Panc1 (cell line): ENCODE measurements at places on chromosomes 11 and 22.

DNA sequence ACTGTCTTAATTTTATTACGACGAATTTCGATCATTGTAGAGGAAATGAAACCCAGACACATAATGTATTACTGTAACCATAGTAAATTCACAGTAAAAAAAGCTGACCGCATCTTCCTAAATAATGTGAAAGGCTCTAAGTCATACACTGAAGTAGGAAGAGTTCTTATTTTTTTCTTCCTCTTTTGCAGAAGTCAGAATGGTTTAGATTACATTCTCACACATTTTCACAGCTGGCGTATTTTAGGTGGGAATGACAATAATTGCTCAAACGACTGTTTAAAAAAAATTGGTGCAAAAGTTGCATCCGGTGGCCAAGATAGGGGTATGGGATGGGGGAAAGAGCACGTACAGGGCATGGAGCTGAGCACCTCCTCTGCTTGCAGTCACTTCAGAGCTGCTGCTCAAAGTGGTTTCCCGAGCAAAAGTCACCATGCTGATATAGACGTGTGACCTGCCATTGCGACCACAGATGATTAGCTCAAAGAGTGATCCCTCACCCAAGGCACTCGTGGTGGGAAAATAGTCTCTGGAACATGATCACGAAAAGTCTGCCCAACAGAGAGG is 35.3 kb downstream of the MMP13 start:
- no peak for DNase-seq

DNA sequence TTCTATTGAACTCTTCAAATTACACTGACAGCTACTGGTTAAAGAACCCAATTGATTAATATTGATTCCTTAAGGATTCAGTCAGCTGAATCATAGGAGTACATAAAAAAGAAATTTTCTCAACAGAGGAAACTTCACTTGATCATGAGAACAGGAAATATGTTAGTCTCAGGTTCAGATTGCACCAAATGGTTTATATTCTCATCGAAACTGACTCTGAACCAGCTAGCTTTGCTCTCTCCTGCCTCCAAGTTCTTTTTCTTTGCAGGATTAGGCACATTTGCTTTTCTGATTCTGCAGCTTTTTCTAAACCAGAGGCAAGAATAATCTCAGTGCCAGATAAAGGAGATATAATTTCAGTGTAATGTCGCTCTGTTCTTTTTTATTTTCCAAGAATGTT is 33.2 kb upstream of the CTSC start:
- no peak for DNase-seq

DNA sequence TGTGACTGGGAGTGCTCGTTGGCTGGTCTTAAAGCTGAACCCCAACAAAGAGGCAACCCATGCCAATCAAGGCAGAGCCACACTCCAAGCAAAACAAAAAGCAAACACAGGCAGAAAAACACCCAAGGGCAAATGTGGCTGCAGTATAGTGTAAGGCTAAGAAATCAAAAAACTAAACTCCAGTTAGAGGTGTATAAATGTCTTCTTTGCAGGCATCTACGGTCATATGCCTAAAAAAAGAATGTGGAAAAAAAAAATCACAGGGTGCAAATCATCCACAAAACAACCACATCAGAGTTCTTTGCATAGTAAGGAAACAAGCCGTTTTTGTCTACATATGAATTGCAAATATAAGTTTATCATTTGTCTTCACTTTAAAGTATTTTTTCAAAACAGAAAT is 27.8 kb downstream of the ARFGAP3 start:
- DNase-seq = no peak

DNA sequence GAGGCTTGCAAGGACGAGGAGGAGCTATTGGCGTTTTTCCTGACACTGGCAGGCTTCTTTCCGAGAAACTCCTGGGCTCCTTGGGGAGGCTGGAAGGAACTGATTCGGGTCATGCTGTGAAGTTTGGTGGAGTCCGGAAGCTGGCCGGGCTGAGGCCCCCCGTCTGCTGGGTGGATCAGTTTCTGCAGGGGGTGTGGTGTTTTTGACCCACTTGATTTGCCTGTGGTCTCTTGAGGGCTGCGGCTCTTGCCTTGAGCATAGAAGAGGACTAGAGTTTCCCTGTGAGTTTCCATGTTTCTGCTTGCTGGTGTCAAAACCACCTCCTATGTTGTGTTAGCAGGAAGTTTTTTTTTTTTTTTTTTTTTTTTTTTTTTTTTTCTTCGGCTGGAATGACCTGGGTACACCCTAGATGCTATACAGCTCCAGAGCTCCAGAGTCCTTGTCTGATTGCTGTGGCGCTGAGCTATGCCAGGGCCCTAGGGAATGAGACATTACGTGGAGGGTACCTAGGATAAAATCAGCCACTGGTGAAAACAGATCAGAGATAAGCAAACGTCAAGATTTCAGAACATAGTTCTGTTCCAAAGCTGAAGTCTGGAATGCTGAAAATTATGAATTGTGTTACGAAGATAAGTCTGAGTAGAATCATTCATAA is 728 bp downstream of the TBC1D22A start:
- DNase-seq = no peak

GRCh38 chr11:65803797-65804492 is 17.1 kb downstream of the OVOL1 start:
- no peak for DNase-seq

DNA sequence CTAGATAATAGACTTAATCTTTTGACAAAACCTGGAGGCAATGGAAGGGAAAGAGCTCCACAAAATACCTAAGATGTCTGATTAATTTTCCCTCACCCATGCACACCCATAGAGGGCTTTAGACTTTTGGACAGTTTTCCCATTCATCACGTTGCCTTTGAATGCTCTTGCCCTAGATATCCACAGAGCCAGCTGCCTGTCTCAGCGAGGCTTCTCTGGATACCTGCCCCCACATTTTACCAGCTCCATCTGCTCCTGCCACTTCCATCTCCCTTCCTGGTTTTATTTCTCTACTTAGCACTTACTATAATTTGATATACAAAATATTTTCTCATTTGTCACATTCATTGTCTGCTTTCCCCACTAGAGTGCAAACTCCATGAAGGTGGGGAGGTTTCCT is 136.8 kb downstream of the FDX1 start:
- DNase-seq = no peak

DNA sequence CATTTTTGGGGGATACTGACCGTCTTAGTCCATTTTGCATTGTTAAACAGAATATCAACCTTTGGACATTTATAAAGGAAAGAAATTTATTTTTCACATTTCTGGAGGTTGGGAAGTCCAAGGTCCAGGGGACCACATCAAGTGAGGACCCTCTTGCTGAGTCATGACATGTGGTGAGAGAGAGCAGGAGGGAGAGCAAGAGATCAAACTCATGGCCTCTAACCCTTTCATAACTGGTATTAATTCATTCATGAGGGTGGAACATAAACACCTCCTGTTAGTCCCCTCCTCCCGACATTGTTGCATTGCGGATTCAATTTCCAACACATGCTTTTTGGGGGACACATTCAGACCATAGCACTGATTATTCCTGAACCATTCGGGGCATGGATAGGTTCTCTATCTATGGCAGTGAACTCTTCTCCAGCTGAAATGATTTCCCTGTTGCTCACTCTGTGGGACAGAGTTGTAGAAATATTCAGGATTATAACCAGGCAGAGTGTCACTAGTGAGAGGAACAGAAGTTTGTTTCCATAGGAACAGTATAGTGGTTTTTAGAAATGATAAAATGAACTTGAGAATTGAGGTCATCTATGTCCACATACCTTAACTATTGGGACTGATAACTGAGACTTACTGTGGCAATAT is 88.2 kb upstream of the OR9Q1 start:
- no peak for DNase-seq

DNA sequence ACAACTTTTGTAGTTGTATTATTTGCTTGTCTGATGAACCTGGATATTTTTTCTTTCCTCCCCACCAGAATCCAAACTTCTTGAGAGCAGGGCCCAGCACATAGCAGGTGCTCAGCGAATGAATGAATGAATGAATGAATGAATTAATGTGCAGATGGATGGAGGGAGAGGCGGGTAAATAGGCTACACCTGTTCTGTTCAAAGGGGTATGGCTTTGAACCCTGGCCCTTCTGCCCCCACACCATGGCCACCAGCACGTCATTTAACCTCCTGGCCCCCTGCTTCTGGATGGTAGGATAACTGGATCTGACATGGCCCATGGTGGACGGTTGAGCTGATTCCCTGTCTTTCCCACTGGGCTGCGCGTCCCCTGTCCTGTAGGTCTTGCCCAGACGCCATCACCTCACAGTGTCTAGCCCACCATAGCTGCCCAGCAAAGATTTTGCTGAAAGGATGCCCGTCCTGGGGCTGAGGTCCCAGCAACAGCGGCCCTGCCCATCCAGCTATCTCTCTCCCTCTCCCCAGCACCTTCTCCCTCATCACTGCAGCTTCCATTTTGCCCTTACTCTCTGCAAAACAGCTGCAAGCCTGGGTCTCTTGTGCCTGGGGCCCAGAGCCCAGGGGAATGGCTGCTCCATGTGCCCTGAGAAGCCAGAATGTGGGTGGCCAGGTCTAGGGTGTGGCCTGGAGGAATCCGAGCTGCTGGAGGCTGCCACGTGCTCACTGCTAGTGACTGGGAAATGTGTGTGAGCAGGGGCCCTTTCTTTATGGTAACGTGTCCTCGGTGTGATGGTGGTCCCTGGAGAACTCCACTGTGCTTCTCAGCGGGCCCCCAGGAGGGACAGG is 49.3 kb upstream of the LINC01488 start:
- DNase-seq = no peak

- DNase-seq = no peak
Observed at GRCh38 chr11:31608995-31609394, 99.4 kb downstream of the ELP4 start.
